ENCODE measurements at places on chromosomes 1 and 21. TPM values are rescaled to one million over a fixed set of nuclear protein-coding genes. Genes with fewer than 3 reads are reported as not detected.

GRCh38 chr1:231930257-231930947 is 303.8 kb downstream of the DISC1 start:
- DNase-seq, result no peak

DNA sequence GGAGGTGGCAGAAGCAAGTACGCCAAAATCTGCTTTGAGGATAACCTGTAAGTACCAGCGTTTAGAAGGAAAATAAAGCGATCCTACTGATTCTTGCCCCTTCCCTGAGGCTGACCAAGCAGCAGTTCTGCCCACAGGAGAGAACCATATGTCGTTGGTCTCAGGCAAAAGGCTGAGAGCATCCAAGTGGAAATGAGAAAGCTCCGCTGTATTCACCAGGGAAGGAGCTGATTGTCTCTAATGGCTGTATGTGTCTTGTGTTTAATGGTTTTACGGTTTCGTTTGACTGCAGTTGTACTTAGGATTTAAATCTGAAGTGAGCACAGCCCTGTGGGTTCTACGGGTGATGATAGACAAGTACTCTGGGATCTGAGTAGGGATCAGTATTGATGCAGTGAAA is 21.9 kb downstream of the FAM3B start:
- no peak for DNase-seq

GRCh38 chr1:235455097-235455496 is 49.2 kb downstream of the B3GALNT2 start:
- no peak for DNase-seq

GRCh38 chr1:205343431-205344065 is 13.2 kb downstream of the KLHDC8A start:
- DNase-seq, result no peak

Gene DAB1
- polyA plus RNA-seq, result 63.2 TPM

- DNase-seq, result no peak
Measured at GRCh38 chr1:28632560-28632959, 10.3 kb downstream of the TAF12 start.

DNA sequence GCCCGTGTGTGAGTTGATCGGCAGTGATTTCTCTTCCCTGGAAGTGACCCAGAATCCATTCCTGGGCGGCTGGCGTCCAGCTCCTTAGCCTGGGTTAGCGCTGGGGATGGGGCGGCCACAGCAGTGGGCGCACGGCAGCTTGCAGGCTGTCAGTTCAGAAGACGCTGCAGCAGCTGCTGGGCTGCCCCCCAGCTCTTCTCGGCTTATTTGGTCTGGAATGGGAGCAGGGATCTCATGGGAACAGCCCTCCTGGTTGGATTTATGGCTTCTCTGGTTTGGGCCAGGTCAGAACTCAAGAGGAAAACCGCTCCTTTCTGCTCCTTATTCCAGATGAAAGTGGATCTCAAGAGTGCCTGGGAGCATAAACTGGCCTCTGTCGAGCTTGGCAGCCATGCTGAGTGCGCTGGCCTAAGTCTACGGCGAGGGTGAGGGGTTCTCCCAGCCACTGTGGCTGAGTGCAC is 148.2 kb downstream of the PRDM16 start:
- no peak for DNase-seq

- DNase-seq, result no peak
Measured at GRCh38 chr1:85623061-85623471, 42.5 kb downstream of the CCN1 start.

Gene ITGB2
- 17.1 TPM for polyA plus RNA-seq

DNA sequence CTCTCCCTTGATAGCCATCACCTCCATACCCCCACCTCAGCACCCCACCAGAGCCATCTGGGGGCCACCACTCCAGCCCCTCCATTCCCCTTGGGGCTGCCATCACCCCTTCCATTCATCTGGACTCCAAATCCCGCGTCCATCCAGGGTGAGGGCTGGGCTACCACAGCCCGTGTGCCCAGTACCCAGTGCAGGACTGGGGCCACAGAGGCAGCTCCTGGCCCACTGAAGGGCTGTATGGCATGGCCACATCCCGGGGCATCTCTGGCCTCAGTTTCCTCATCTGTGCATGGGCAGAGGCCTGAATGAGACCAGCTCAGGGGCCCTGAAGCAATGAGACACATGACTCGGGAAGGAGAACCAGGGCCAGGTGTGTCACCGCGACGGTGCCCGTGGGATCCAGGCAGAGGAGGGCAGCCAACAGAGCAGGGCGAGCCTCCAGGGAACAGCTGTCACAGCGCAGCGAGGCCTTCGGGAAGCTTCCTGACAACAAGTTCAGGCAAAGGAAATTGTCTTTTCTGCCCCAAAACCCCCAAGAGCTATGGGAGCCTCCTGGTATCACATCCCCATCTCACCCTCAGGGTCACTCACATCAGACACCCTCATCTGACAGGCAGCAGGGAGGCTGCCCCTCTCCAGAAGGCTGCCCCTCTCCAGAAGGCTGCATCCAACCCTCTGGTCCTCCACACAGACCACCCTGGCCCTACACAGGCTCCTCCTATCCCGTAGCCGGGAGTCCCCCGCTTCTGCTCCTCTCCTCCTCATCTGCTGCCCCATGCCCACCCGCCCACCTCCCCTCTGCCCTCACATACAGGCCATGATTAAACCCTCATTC is 76.3 kb downstream of the MEGF6 start:
- DNase-seq, result no peak

GRCh38 chr21:42234464-42235241 is 15.7 kb downstream of the ABCG1 start:
- peak; percentile 75 for DNase-seq

GRCh38 chr1:9827558-9828185 is 3.9 kb upstream of the CLSTN1 start:
- DNase-seq, result no peak

DNA sequence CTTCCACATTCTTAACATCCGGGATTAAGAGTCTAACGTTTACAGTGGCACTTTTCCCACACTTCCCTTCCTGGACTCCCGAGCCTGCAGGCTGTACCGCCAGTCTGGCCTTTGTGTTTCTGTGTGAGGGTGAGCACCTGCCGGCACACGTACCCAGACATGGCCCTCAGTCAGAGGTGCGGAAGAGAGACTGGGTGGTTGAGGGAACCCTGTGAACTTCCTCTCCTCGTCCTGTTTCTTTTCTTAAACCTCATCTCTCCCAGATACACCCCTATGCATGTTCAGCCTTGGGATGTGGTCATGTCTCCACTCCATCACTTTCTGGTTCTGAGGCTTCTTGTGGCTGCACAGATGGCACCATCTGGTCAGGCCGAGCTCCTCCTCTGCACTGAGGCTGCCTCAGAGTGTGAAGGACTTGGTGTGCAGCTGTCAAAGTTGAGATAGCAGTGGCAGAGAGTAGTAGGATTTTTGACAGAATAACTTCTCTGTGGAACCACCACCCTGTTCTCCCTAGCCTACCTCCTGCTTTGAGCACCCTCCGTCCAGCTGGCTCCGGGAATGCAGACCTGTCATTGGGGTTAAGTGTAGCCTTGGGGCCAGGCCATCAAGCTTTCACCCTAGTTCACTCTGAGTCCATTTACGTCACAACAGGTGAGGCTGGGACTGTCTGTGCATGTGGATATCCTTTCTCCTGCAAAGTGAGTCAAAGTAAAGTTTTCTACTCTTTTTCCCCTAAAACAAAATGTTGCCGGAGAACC is 31.4 kb downstream of the VASH2 start:
- no peak for DNase-seq

DNA sequence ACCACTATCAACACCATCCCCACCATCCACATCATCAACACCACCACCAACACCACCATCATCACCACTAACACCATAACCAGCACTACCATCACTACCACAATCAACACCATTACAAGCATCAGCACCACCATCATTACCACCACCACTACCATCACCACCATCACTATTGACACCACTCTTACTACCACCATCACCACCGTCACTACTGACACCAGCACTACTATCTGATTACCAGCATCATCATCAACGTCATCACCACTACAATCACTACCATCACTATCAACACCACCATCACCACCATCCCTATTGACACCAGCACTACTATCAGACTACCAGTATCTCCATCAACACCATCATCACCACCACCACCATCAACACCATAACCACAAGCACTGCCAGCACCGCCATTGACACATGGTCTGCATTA is 106.1 kb upstream of the RUNX3 start:
- no peak for DNase-seq

GRCh38 chr21:26055841-26056264 is 114.7 kb downstream of the APP start:
- DNase-seq, result no peak

DNA sequence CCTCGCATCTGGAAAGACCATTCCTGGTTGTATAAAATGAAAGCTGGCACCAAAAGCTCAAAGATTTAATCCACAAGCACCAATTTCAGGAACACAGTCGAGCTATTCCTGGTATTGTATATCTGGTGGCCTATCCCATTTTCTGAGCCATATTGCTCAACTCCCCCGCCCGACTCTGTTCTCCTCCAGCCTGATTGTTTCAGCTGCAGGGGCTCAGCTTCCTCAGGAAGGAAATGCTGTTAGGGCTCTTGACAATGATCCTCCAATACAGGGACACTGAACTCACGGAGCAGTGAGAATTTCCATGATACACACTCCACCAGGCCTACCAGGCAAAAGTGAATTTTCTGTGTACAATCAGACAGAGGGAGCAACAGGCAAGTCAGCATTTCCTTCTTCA is 16.9 kb upstream of the TDRD10 start:
- no peak for DNase-seq

Gene TAF1A
- polyA plus RNA-seq, result 12.2 TPM

Gene MIXL1
- 0.28 TPM for polyA plus RNA-seq

GRCh38 chr1:172746091-172746949 is 87.4 kb downstream of the FASLG start:
- DNase-seq, result peak; percentile 67

DNA sequence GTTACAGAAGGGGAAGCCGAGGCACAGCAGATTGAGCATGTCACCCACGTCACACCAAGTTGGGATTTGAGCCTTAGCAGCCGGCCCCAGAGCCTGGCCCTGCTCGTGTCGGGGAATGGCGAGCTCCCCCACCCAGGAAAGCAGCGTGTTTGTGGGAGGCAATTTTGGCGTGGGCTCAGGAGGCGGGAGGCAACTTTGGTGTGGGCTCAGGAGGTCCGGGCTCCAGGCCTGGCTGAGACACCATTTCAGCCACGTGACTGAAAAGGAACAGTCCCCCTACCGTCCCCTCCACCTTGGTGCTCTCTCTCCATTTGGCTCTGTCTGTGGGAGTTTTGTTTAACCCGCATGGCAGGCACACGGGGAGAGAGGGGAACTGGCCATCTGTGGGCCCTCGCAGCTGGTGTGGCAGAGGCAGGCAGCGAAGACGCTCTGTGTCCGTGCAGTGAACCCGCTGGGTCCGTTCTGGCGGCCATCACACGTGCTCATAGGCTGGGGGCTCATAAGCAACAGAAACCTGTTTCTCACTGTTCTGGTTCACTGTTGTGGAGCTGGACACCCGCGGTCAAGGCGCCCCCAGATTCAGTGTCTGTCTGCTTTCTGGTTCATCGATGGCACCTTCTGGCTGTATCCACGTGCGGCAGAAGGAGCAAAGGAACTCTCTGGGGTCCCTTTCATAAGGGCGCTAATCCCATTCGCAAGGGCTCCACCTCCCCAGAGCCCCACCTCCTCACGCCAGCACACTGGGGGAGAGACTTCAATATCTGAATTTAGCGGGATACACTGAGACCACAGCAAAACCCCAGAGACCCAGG is 110.2 kb downstream of the CRYAA start:
- no peak for DNase-seq

GRCh38 chr21:33403128-33403785 is at the start of gene IFNGR2:
Gene IFNGR2, plus strand, starts transcription at chr21:33403413. Its CDS starts 131 bp downstream, at chr21:33403544.
- DNase-seq, result peak; percentile 67

DNA sequence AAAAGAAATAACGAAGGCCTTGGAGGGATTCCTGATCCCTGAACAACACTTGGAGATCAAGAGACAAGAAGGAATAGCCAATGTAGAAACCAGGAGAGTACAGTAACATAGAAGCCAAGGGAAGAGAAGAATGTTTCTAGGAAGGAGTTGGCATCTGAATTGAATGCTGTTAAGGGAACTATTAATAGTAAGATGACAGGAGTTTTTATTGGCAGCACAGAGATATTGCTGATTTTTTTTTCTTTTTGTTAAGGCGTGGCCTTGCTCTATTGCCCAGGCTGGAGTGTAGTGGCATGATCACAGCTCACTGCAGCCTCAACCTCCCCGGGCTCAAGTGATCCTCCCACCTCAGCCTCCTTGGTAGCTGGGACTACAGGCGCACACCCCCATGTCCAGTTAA is 9.6 kb upstream of the SFT2D2 start:
- no peak for DNase-seq

DNA sequence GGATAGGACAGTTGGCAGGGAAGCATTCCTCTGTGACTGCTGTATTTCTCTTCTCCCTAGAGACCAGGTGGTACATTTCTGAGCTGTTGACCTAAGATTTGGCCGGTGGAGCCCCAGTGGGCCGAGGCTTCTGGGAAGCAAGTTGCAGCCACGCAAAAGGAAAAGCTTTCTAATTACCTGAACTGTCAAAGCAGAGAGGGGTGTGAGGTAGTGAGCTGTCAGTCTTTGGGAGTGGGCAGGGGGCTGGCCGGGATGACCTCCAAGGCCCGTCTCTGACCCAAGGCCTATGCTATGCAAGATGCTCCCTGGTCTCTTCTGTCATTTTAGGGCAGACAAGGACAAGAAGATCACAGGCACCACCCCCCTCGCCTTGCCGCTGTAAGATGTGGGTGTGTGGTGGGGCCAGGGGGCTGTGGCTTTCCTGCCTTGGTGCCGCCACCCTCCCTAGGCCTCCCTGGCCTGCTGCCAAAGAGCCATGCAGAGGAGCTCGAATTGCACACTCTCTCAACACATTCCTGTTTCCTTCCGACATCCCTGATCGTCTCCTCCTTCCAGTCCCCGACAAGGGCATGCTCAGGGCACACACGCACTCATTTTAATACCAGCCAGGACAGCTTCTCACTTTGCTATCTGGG is 7.7 kb downstream of the PADI1 start:
- DNase-seq, result peak; percentile 70

GRCh38 chr21:17455028-17455353 is 57.9 kb upstream of the CXADR start:
- no peak for DNase-seq

GRCh38 chr1:44693159-44693558 is 18.6 kb downstream of the ARMH1 start:
- no peak for DNase-seq

GRCh38 chr1:201229095-201229494 is 38.5 kb downstream of the IGFN1 start:
- DNase-seq, result no peak

Data from large intestine (tissue), 12 donors.